Mesothelial cell of epicardium (in vitro differentiated cells): ENCODE measurements at places on chromosomes 16 and 17. TPM values are rescaled to one million over a fixed set of nuclear protein-coding genes. Genes with fewer than 3 reads are reported as not detected.

The AURKB gene
- 33.1 to 37.4 TPM (median 37.3 TPM) in 3 replicates for total RNA-seq

The TBC1D3K gene
- not detected in 3 replicates for total RNA-seq

The DOC2B gene
- total RNA-seq: 55.3 to 60.2 TPM (median 59.6 TPM) in 3 replicates

The ZNF668 gene
- total RNA-seq: 11.8 to 14.1 TPM (median 12.8 TPM) in 3 replicates
